ENCODE measurements at places on chromosomes 5 and 9. TPM values are rescaled to one million over a fixed set of nuclear protein-coding genes. Genes with fewer than 3 reads are reported as not detected.

GRCh38 chr5:74319076-74319475 is 321.5 kb downstream of the ENC1 start:
- no peak for DNase-seq
- no peaks in the 10 kb centered on the region for H3K27me3 ChIP-seq
- H3K27ac ChIP-seq, result no peak overlapping the region
- H3K4me1 ChIP-seq, result no peaks in the 10 kb centered on the region
- H3K36me3 ChIP-seq, result no peaks in the 10 kb centered on the region
- no peak overlapping the region for H3K4me3 ChIP-seq

Gene FBP1
- total RNA-seq, result 2.5 TPM

Gene SLC25A2
- total RNA-seq, result not detected

Gene PCDHB15
- total RNA-seq, result 8.0 TPM

Gene TNFSF8
- not detected for total RNA-seq

DNA sequence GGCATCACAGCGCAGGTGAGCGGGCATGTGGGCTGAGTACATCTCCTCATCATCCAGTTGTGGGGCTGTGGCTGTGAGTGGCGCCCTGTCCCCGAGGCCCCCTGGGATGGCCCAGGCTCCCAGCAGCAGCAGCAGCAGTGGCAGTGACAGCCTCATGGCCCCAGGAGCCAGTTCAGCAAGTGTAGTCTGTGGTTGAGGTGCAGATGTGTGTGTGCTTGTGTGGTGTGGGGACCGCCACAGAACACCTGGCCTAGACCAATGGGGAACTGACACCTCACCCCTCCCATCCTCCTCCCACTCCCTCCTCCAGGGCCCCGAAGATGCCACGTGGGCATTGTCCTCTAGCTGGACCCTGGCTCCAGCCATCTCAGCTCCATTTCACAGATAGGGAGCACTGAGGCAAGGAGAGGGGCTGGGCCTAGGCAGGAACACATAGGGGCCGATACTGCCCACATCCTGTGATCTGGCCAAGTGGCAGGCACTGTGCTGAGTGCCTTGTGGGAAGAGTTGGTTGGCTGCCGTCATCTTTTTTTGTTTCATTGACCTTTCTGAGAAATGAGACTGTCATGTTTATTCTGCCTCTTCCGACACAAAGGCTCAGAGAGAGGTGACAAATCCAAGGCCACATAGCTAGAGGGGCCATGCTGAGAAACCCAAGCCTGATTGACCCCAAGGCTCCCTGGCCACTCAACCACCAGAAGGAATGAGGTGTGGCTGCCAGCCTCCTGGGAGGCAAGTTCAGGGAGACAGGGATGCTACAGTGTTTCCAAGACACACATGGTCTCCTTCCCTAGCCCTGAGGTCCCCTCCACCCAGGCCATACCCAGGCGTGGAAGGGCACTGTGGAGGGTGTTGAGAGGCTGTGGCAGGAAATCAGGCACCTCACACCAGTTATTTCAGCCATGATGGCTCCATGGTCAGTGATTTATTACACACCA is at the start of gene MZB1:
Gene MZB1, minus strand, starts transcription at position 213 of the 938 bp plus-strand sequence. Its CDS starts 57 bp downstream, at position 156.
- H3K4me3 ChIP-seq, result no peak within 1 kb of the TSS
- H3K27me3 ChIP-seq, result peaks cover 30% of the 10 kb centered on the region
- H3K36me3 ChIP-seq, result no peaks in the 10 kb centered on the region
- H3K4me1 ChIP-seq, result peaks cover 16% of the 10 kb centered on the region
- no peak for DNase-seq

GRCh38 chr5:1096838-1097237 is 15.0 kb downstream of the SLC12A7 start:
- H3K27me3 ChIP-seq, result no peaks in the 10 kb centered on the region
- peaks cover 35% of the 10 kb centered on the region for H3K4me1 ChIP-seq
- no peaks in the 10 kb centered on the region for H3K36me3 ChIP-seq
- H3K27ac ChIP-seq, result no peak overlapping the region
- no peak for DNase-seq

DNA sequence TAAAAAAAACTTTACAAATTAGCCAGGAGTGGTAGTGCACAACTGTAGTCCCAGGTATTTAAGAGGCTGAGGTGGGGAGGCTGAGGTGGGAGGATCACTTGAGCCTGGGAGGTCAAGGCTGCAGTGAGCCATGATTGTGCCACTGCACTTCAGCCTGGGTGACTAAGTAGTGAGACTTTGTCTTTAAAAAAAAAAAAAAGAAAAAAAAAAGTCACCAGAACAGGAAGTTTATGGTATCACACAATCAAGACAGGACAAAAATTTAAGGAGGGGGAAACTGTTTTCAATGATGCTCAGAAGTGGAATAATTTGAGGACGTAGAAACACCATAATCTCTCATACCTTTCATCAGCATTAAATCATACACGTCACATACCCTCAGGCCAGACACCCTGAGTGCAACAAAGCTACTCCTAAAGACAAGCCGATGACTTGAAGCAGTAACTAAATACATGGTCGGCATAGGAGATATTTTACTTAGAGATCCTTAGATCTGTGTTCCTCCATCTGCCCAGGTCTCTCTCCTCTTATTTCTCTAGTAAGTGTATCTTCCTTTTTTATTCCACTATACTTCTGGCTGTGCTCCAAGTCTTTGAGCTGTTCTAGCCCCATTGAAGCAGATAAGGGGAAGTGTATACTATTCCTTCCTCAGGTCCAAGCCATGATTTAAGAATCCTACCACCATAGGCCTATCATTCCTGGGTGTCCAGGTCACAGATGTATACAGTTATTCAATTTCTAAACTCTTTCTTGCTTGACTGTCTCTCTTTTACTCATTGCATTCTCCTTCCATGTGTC is 91.3 kb upstream of the APC start:
- H3K4me3 ChIP-seq, result no peak overlapping the region
- no peaks in the 10 kb centered on the region for H3K27me3 ChIP-seq
- H3K4me1 ChIP-seq, result no peaks in the 10 kb centered on the region
- H3K36me3 ChIP-seq, result no peaks in the 10 kb centered on the region
- no peak for DNase-seq

DNA sequence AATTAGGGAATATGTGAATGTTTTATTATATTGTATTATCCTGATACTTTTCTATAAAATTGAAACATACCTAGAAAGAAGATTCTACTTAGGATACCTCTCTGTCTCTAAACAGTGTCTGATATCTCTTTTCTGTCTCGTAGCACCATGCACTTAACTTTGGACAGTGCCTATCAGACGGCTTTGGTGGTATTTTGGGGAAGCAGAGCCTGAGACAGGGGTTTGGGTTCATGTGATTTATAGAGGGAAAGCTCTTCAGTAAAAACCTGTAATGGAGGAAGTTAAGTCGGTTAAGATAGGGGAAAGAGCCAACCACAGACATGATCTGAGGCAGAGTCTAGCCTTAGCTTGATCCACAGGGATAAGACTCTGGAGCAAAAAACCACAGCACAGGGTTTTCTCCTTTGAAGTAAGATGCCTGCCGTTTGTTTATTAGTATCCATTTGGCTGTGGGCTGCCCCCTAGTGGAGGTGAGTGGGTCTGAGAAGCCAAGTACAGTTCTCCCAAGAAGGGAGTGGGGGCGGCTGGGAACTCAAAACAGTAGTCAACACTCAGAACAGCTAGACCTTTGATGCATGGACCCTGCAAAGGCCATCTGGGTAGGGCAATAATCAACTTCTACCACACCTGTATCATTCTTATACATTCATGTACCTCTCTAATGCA is 141.2 kb upstream of the ASTN2 start:
- no peak overlapping the region for H3K27ac ChIP-seq
- no peak overlapping the region for H3K4me3 ChIP-seq
- H3K36me3 ChIP-seq, result no peaks in the 10 kb centered on the region
- H3K27me3 ChIP-seq, result no peaks in the 10 kb centered on the region
- H3K4me1 ChIP-seq, result no peaks in the 10 kb centered on the region

- DNase-seq, result no peak
- H3K4me1 ChIP-seq, result peaks cover 12% of the 10 kb centered on the region
- no peaks in the 10 kb centered on the region for H3K36me3 ChIP-seq
- no peak overlapping the region for H3K27ac ChIP-seq
- no peak overlapping the region for H3K4me3 ChIP-seq
- H3K27me3 ChIP-seq, result no peaks in the 10 kb centered on the region
Measured at GRCh38 chr5:87137283-87137682, 130.4 kb upstream of the RASA1 start.

GRCh38 chr5:118115791-118116190 is 872.6 kb downstream of the DTWD2 start:
- no peak overlapping the region for H3K4me3 ChIP-seq
- no peaks in the 10 kb centered on the region for H3K4me1 ChIP-seq
- DNase-seq, result no peak
- no peaks in the 10 kb centered on the region for H3K36me3 ChIP-seq
- H3K27me3 ChIP-seq, result no peaks in the 10 kb centered on the region

GRCh38 chr9:126694206-126695081 is 80.7 kb downstream of the LMX1B start:
- no peaks in the 10 kb centered on the region for H3K36me3 ChIP-seq
- H3K27ac ChIP-seq, result no peak overlapping the region
- no peaks in the 10 kb centered on the region for H3K4me1 ChIP-seq

DNA sequence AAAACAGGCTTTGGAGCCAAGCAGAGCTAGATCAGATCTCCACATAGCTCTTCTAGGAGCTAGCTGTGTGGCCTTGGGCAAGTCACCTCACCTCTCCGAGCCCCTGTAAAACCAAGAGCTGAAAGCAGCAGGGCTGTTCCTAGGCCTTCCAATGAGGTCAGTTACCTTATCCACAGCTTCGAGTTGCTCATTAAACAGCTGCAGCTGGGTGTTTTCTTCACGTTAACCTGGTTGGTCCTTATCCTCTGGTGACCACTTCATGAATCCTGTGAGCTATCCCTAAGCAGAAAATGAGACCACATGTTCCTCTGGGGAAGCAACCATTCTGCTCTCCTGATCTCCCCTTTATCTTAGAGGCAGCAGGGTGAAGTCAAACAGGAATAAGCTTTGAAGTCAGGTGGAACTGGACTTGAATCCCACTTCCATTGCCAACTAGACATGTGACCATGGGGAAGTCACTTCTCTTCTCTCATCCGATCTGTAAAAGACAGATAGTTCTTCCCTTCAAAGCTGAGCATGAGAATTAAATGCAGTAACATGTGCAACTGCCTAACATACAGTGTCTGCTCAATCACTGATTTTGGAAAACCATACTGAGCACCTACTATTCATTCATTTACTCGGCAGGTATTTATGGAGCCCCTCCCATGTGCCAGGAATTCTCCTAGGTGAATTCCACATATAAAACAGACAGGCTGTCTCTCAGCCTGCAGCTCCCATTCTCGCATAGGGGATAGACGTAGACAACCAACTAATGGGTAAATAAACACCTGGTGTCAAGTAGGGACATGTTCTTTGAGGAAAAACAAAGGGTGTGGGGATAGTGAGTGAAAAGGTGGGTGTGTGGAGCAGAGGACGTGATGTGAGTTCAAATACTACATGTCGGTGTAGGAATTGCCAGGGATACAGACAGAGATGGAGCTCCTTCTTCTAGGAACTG is 111.7 kb upstream of the BOD1 start:
- peaks cover 14% of the 10 kb centered on the region for H3K4me1 ChIP-seq
- no peak overlapping the region for H3K4me3 ChIP-seq
- no peak for DNase-seq
- H3K27me3 ChIP-seq, result no peaks in the 10 kb centered on the region

DNA sequence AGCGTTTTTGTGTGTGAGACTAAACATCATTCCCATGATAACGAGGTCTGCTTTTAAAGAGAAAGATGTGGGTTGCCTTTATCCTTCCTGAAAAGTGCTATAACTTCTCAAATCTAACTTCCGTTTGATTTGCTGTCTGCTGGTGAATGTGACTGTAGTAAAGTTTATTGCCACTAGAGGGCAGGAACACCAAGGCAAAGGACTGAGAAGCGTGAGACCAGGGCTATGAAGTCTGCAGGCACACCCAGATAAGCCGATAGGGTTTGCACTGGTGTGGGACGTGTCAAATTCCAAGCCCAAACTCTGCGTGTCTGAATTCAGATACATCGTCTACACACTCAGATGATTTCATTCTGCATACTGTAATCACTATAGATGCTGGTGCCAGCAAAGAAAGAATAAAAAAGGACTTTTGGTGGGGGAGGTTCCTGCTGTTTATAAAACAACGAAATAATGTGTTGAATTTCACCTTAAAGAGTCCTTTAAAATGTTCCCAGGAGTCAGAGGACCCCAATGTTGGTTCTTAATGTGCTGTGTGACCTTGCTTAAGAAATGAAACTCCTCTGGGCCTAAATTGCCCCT is 87.2 kb downstream of the PTTG1 start:
- no peak overlapping the region for H3K4me3 ChIP-seq
- H3K27me3 ChIP-seq, result no peaks in the 10 kb centered on the region
- H3K36me3 ChIP-seq, result no peaks in the 10 kb centered on the region
- H3K4me1 ChIP-seq, result peaks cover 4% of the 10 kb centered on the region

Gene ZNF367
- total RNA-seq, result 11.5 TPM

GRCh38 chr9:9560382-9561035 is 1052.3 kb downstream of the PTPRD start:
- H3K4me1 ChIP-seq, result peaks cover 22% of the 10 kb centered on the region
- no peaks in the 10 kb centered on the region for H3K27me3 ChIP-seq
- no peaks in the 10 kb centered on the region for H3K36me3 ChIP-seq
- DNase-seq, result no peak
- no peak overlapping the region for H3K4me3 ChIP-seq
- H3K27ac ChIP-seq, result no peak overlapping the region

Gene CDX1
- not detected for total RNA-seq

Gene RAI14
- total RNA-seq, result 95.8 TPM

Gene NXNL2
- 4.3 TPM for total RNA-seq

Gene GABRB2
- total RNA-seq, result 0.94 TPM

GRCh38 chr5:118561235-118561634 is 427.1 kb downstream of the DTWD2 start:
- DNase-seq, result no peak
- no peaks in the 10 kb centered on the region for H3K4me1 ChIP-seq
- no peaks in the 10 kb centered on the region for H3K36me3 ChIP-seq
- no peaks in the 10 kb centered on the region for H3K27me3 ChIP-seq

Gene GFRA3
- 1.1 TPM for total RNA-seq

Gene GABRA6
- total RNA-seq, result not detected

DNA sequence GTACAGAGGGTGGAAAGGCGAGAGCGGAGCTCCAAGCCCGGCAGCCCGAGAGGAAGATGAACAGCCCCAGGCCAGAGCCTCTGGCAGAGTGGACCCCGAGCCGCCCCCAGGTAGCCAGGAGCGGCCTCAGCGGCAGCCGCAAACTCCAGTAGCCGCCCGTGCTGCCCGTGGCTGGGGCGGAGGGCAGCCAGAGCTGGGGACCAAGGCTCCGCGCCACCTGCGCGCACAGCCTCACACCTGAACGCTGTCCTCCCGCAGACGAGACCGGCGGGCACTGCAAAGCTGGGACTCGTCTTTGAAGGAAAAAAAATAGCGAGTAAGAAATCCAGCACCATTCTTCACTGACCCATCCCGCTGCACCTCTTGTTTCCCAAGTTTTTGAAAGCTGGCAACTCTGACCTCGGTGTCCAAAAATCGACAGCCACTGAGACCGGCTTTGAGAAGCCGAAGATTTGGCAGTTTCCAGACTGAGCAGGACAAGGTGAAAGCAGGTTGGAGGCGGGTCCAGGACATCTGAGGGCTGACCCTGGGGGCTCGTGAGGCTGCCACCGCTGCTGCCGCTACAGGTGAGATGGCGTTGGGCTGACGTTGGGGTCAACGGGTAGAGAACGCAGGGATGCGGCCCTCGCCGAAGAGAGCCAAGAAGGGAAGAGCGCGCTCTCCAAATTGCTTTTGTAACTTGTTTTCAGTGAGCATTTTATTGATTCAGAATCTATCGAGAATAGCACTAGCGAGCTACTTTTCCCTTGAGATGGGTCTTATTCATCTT is at the start of gene PTGER4:
Gene PTGER4, plus strand, starts transcription at position 3 of the 769 bp plus-strand sequence. CDS start 1,079 bp downstream, outside the sequence.
- H3K27me3 ChIP-seq, result peaks cover 51% of the 10 kb centered on the region
- H3K36me3 ChIP-seq, result no peaks in the 10 kb centered on the region
- peak within 1 kb of the TSS; percentile 60 for H3K27ac ChIP-seq
- H3K4me1 ChIP-seq, result peaks cover 17% of the 10 kb centered on the region
- H3K4me3 ChIP-seq, result peak within 1 kb of the TSS; percentile 57
- DNase-seq, result peak; percentile 52

- H3K4me3 ChIP-seq, result peak overlapping the region; percentile 55
- H3K27ac ChIP-seq, result no peak overlapping the region
- H3K36me3 ChIP-seq, result no peaks in the 10 kb centered on the region
- DNase-seq, result peak; percentile 64
Measured at GRCh38 chr9:137167747-137168572, 1.9 kb downstream of the LRRC26 start.

Measured in GM23338 (cell line).